ENCODE measurements at places on chromosomes 6 and 20.

- no peak for DNase-seq
Observed at GRCh38 chr20:5393218-5393870, 76.6 kb upstream of the PROKR2 start.

GRCh38 chr20:5780846-5781217 is 30.6 kb downstream of the SHLD1 start:
- DNase-seq, result no peak

DNA sequence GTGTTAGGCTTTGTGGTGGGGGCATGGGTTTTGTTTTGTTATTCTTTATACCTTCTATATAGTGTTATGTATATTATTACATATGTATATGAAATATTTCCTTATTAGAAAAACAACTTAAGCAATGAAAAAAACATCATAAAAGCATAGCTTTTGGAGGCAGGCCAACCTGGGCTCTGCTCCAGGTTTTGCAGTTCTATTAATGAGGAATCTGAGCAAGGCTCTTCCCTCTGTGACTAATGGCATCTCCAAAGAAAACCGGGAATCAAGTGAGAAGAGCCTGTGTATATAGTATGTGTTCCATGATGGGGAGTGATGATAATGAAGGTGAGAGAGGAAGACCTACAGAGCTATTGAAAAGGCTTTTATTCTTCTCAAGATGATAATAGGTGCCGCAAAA is 291.1 kb downstream of the CLIC5 start:
- DNase-seq, result no peak

DNA sequence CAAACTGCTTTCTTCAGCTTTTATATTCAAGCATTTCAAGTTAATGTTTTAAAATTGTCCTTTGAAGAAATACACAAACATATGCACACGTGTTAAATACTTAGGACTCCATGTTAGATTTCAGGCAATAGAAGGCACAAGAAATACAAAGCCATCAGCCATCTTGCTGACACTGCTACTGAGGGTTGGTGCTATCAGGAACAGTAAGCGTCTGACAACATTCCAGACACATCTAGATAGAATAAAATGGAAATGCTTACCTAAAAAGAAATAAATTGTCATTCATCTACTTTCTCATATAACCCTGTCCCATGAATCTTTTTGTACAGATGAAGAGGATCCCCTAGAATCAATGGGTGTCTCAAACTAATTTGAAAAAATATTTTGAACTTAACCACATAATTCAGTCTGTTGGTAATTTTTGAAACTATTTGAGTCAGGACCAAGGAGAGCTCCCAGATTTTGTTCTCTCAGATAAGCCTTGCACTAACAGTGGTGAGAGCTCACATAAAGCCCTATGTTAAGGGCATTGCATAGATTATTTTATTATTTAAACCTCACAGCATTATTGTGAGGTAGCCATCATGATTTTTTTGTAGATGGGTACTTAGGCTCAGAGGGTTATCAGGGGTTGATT is 631.1 kb upstream of the POU3F2 start:
- no peak for DNase-seq

DNA sequence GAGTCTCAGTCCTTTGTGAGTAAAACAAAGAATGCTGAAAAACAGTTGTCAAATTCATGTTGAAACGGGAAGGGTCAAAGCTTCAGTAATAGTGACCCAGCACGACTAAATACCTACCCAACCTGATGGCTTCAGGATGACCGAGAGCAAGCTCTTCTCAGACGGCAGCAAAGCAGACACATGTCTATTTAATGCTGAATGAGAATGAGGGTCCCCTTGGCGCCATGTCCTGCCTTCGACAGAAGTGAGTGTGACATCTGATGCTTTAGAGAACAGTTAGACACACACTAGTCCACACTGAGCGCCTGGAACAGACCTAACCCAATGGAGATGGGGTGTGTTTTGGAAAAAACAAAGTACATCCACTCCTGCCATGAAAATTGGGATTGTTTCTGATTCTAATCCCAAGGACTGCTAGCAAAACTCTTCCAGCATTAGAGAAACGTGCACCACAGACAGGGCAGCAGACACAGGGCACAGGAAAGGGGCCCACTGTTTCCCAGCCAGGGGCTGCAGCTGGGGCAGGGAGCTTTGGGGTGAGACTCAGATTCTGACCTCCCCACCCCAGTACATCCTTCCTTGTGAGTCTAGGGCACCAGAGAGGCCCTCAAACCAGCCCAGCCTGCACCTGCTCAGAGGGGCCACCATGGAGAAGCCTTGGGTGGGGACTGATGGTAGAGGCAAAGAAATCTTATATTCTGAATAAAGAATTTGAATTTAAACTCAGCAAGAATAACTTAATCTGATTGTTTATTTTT is 76.5 kb downstream of the C6orf118 start:
- no peak for DNase-seq

GRCh38 chr20:43969028-43969447 is 54.4 kb downstream of the TOX2 start:
- no peak for DNase-seq

DNA sequence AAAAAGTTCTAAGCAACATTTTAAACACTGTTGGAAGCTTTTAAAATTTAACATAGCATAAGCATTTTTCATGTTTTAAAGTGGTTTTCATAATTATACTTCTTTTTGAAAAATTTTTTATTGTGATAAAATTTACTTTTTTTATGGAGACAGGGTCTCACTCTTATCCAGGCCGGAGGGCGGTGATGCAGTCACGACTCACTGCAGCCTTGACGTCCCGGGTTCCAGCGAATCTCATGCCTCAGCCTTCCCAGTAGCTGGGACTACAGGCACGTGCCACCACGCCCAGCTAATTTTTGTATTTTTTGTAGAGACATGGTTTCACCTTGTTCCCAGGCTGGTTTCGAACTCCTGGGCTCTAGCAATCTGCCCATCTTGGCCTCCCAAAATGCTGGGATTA is 46.1 kb upstream of the TULP4 start:
- no peak for DNase-seq

DNA sequence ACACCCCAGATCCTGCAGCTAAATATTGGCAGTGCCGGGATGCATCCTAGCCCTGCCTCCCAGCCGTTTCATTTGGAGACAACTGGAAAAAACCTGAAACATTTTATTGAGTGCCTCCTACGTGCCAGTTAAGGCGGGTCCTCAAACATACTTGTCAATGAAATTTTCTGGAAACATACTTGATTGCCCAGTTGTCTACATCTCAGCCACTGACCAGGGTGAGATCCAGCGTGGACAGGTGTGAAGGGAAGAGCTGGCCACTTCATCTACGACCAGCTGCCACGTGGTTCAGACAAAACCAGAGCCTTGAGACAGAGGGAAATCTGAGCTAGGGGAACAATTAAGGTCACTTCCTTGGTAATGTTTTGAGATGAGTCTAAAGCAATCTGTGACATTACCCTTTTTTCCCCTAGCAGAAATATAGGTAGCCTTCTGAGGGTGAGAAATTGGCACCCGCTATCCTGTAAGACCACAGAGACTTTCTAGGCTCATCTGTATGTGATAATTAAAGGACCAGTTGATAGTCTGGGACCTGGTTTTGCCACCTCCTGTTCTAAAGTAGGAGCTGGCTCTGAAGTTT is 116.3 kb upstream of the MTHFD1L start:
- DNase-seq, result no peak

DNA sequence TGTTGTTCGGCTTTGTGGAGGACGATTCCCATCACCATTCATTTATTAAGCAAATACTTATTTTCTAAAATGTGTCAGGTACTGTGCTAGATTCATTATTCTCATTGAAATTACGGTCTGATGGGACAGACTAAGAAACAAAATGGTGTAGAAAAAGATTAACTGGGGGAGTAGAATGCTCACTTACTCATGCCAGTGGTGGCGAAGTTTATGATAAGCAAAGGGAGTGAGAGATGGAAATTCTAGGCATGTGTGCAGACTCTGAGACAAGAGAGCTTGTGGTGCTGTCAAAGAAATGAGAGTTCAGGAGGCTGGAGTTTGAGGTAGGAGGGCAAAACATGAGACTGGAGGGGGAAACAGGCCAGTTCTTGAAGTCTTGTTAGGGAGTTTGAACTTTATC is 896 bp downstream of the RPP21 start:
- no peak for DNase-seq

Data from activated T-cell treated with anti-CD3 and anti-CD28 coated beads, Interleukin-2, amount 50 U/mL, for 1 hour (primary cell).